ENCODE measurements at places on chromosomes 7 and 10.

GRCh38 chr10:16280595-16280994 lies 156.2 kb upstream of the PTER start:
- DNase-seq = no peak

DNA sequence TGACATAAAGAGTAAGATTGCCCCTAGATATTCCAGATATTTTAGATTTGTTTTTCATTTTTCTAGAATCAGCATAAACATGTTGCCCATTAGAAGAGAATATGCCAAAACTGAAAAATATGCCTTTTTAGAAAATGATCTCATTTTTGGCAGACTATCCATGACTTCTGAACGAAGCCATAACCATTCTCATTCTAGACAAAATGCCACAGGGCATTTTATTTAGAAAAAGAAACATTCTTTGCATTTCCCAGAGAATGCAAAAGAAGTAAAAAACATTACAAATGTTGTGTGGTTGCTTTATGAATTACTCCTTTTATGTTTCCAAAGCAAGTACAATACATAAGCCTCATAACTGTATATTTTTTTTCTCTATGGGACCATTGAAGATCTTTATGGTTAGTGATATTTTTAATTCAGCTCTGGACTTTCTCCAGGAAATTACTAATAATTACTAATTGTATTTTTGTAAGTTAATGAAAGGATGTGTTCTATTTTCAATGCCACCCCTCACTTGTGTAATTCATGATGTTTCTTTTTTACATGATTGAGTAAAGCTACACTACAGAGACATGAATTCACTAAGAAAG lies 109.6 kb upstream of the SEM1 start:
- DNase-seq = no peak

- DNase-seq = no peak
These were observed 622 bp downstream of the CPEB3 start for GRCh38 chr10:92290076-92290836.

DNA sequence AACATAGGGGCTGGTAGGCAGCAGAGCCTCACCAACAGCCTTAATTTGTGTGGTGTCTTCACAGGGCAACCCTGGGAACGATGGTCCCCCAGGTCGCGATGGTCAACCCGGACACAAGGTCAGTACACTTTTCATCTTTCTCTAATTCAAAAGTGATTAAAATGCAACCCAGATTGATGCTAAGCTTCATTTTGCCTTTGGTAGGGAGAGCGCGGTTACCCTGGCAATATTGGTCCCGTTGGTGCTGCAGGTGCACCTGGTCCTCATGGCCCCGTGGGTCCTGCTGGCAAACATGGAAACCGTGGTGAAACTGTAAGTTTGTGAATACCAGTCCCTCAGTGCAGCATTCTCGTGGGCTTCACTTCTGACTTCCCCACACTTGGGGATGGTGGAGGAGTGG lies 30.9 kb downstream of the COL1A2 start:
- DNase-seq = no peak

DNA sequence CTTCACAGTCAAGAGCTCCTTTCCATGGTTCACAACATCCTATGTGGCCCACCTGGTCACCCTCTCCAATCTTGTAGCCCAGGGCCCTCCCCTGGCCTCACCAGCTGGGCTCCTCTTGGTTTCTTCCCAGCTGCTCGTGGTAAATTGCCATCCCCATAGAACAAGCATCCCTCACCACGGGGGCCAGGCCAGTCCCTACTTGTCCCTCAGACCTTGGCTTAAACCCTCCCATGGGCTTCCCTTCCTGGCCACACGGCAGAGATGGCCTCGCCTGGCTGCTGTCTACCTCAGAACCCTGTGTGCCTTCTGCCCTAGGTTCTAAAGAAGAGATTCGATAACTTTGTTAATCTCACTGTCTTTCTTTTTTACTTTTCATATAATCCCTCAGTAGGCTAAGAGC lies 153.3 kb upstream of the TCERG1L start:
- no peak for DNase-seq

DNA sequence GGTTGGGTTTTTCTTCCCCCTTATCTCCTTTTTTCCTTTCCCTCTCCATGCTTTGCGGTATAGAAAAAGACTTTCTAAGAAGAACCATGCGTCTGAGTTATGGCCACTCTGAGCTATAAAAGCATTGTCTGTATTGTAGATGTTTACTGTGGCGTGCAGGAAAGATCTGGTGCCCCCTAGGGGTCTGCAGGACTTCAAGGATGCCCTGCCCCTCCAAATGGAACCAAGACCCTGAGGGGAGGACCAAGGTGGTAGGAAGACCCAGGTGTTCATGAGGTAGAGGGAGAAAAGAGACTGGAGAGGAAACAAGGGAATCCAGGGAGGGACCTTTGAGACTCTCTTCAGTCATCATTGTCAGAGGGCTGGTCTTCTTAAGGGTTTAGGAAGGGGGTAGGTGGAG lies 68.8 kb downstream of the CYP26A1 start:
- DNase-seq = no peak

DNA sequence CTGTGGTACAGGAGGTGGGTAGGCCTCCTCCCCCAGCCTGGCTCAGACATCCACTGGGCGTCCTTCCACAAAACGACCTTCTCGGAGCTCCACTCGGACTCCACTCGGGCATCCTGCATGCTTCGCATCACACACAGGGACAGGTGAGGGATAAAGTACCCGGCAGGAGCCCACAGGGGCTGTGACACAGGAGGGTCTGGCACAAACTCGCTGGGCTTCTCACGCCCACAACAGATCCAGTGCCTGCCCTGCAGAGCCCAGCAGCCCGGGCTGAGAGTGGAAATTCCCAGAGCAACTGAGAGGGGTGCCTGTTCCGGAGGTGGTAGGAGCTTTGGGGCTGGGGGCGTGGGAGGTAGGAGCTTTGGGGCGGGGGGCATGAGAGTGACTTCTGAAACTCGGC lies 108.4 kb downstream of the MKI67 start:
- DNase-seq = no peak

- DNase-seq = no peak
These were observed 93.9 kb downstream of the PDGFA start for GRCh38 chr7:425794-426188.

DNA sequence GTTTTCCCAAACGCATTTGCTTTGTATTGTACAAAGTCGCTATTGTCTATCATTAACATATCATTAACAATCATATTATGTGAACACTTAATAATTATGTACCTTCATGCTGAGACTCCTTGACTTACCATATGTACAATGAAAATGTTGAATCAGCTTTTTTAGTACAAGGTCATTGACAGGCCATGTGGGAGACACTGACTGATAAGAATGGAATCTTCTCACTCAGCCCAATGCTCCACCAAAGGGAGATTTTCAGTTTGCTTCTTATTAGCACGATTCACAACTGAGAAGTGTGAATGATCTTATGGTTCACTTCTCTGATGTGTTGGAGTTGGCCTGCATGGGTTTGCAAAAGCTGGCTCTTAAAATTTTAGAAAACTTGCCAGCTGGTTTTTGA lies 253.5 kb upstream of the TEX47 start:
- DNase-seq = no peak

DNA sequence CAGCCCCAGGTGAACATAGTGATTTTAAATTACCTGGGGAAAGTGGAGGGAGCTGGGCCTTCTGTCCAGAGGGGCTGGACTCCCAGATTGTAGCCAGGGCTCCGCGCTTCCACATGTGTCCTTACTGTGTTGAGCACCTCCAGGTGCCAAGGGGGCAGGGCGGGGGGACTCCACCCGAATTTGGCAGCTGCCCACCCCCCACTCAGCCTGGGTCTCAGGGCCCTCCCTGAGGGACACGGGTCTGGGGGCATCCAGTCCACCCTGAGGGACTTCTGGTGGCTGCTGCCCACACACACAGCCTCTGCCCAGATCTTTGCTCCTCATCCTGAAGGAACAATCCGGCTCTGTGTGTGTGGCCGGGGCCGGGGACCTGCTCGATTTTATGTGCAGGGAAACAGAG lies 28.2 kb upstream of the ADGRA1 start:
- DNase-seq = no peak

GRCh38 chr10:44650691-44651661 lies 260.2 kb upstream of the TMEM72 start:
- no peak for DNase-seq

GRCh38 chr10:97867220-97867800 lies 17.7 kb downstream of the GOLGA7B start:
- no peak for DNase-seq

GRCh38 chr7:47335557-47336471 lies 246.1 kb downstream of the TNS3 start:
- DNase-seq = no peak

DNA sequence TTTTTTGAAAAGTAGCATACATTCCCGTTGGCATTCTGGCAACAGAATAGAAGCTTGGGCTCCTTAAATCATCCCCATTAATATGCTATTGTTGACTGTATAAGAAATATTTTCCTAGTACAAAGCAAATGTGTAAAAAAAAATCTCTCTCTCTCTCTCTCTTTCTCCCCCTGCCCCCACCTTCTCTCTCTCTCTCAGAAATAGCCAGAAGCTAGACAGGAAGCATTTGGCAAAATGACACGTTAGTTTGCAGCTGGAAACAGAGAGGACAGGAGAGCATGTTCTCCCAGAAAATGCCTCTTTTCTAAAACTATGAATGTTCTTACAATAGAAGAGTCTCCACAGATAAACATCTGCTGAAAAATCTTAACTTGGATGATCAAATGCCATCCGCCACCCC lies 59.6 kb upstream of the AKR1E2 start:
- DNase-seq = no peak

- DNase-seq = no peak
These were observed 48.2 kb upstream of the DPYSL4 start for GRCh38 chr10:132138596-132138995.

GRCh38 chr7:54581511-54581910 lies 39.3 kb downstream of the VSTM2A start:
- no peak for DNase-seq

- no peak for DNase-seq
These were observed 489.5 kb downstream of the SH2D4B start for GRCh38 chr10:81027223-81027622.

- no peak for DNase-seq
These were observed 544.4 kb downstream of the SH2D4B start for GRCh38 chr10:81081887-81082620.

- no peak for DNase-seq
These were observed 119.5 kb downstream of the CPED1 start for GRCh38 chr7:121107923-121108498.

- DNase-seq = no peak
These were observed 114.5 kb upstream of the INHBA start for GRCh38 chr7:41817386-41817785.

GRCh38 chr7:98357751-98358161 lies 43.1 kb downstream of the BAIAP2L1 start:
- DNase-seq = no peak

- DNase-seq = no peak
These were observed 94.9 kb downstream of the TMEM130 start for GRCh38 chr7:98774884-98775283.

DNA sequence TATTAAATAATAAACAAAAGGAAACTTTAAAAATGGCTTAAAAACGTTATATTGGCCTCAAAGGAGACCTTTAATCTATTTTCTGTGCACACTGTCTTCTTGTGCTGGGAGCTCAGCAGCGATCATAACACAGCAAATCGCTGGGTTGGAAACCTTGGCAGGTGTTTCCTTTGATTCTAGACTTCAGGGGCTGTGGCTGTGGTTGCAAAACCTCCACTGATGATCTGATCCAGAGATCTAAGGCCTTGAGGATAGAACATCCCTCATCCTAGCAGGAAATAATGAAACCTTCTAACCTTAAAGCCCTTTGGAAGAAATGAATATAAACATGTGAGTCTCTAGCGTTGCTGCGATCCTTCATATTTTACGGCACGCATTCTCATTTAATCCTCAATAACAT lies 29.8 kb downstream of the CDHR3 start:
- no peak for DNase-seq

DNA sequence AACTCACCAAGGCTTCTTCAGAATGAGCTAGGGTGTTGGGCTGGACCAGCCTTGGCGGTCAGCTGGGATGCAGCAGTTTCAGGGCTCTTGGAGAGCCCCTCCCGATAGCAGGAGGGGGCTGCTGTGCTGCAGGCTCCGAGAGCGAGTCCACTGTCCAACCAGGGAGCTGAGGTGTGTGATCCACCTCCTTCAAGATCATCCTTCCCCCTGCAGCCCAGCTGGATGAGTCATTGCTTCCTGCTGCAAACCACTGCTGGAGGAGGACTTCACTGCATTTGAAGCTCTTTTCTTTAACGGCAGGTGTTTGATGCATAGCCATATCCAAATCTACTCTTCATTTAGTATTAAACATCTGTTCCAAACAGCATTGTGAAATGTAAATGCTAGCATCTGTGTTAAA lies 54.2 kb upstream of the EBF3 start:
- no peak for DNase-seq

GRCh38 chr10:104033966-104034365 lies 51.7 kb downstream of the COL17A1 start:
- DNase-seq = no peak

- no peak for DNase-seq
These were observed 1.8 kb downstream of the PALD1 start for GRCh38 chr10:70480239-70480861.

- no peak for DNase-seq
These were observed 112.6 kb downstream of the WDR37 start for GRCh38 chr10:1168763-1169162.

GRCh38 chr7:115136796-115137443 lies 215.0 kb downstream of the MDFIC start:
- no peak for DNase-seq

- DNase-seq = no peak
These were observed 34.4 kb downstream of the PLEKHA8 start for GRCh38 chr7:30062587-30062986.

GRCh38 chr7:128221929-128222403 lies 19.1 kb upstream of the LEP start:
- DNase-seq = no peak

DNA sequence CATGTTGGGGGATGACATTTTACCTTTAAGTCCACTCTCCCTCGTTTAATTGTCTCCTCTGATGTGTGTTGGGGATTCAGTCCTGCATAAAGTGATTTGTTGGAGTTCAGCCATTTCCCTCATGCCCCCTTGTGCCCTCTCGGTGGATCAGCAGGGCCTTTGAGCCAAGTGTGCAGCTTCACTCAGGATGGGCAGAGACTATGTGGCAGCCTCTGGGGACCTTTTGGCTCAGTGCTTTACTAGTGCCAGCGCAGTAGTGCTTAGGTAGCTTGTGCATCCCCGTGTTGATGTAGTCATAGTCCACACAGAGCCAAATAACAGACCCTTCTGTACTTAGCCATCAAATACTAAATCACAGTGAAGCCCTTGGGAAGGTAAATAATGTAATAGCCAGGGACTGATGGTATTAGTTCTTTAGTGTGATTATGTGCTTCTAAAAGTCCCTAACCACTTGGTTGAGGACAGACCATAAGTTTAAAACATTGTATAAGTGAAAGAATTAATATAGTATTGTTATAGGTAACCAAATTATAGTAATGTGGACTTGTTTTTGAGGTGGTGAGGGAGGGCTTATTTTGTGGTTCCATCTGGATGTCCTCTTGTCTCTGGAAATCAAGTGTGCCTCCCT lies 11.4 kb downstream of the BUB3 start:
- DNase-seq = no peak

- no peak for DNase-seq
These were observed 31.7 kb upstream of the AGR2 start for GRCh38 chr7:16836481-16836880.

DNA sequence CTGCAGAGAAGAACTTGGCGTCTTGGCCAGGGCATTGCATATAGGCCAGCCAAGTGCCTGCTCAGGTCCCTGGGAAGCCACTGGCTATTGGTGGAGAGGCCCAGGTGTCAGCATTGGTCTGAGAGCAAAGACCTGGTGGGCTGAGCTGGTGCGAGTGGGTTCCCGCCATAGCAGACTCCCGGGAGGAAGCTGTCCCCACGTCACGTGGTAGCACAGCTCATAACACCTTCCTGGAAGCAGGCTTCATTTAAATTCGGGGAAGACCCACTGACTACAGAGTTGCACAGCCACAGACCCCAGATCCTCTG lies 130.5 kb downstream of the WDR37 start:
- no peak for DNase-seq

Data from esophagus squamous epithelium (tissue), 5 donors.